Erythroblast (primary cell): ENCODE measurements at places on chromosomes 1 and 21.

DNA sequence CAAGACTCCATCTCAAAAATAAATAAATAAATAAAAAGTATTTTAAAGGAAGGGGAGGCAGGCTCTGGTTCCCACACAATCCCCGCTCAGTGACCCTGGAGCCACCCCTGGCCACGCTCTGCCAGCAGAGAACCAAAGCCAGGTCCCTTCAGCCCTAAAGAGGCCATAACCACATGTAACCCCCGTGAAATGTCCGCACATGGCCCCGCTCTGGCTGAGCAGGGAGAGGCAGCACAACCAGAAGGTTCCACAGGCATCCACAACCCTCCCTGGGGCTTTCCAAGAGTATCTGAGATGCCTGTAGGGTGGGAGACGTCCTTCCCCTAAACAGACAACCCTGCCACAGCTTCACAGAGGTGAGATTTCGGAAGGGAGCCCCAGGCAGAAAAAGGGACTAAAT lies 1.4 kb upstream of the ARF1 start:
- no peak for DNase-seq

DNA sequence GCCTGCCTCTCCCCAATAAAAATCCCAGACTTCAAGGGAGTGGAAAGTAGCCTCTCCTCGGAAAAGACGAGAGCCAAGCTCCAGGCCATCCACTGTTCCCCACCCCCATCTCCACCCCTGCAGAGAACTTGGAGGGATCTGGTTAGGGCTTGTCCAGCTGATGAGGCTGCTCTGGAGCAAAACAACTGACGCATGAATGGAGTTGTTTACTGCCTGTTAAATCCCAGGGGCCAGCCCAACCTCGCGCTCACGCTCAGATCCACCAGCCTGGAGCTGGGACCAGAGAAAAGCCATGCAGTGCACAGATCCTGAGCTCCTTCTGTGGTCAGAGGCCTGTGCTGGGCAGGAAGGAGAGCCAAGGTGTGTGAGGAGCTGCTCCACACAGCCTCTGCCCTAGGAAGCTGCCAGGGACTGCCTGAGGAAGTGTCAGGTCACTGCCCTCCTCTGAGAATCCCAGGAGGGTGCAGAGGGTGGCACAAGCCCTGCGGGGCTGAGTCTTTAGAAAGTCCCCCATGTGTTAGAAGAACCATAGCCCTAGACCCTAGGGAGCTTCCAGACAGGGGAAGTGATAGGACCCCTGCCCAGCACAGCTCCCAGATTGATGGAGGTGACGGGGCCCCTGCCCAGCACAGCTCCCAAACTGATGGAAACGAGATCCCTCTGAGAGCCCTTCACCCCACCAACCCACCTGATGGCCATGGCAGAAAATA lies 109.0 kb upstream of the IPO9 start:
- DNase-seq = no peak

DNA sequence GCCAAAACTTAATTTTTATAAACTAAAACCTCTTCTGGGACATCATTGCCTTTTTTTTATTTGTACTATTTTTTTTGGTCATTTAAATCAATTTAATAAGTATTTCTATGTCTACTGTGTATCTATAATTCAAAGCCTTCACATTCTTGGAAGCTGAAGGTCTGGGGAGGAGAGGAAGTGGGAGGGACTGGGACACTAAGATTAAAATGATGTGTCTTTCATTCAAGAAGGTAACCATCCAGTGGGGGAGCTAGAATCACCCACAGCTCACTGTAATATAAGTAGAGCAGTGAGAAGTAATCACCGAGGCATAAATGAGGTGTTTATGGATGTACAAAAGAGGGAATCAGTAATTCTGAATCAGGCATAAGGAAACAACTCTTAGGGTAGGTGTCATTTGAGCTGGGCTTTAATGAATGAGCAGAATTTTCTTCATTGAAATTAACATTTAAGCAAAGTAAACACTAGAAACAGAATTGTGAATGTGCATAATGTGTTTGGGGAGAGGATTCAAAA lies 52.8 kb downstream of the PTGER3 start:
- no peak for DNase-seq

- DNase-seq = no peak
These were observed 2.5 kb downstream of the KRTAP10-11 start for GRCh38 chr21:44648557-44649311.

DNA sequence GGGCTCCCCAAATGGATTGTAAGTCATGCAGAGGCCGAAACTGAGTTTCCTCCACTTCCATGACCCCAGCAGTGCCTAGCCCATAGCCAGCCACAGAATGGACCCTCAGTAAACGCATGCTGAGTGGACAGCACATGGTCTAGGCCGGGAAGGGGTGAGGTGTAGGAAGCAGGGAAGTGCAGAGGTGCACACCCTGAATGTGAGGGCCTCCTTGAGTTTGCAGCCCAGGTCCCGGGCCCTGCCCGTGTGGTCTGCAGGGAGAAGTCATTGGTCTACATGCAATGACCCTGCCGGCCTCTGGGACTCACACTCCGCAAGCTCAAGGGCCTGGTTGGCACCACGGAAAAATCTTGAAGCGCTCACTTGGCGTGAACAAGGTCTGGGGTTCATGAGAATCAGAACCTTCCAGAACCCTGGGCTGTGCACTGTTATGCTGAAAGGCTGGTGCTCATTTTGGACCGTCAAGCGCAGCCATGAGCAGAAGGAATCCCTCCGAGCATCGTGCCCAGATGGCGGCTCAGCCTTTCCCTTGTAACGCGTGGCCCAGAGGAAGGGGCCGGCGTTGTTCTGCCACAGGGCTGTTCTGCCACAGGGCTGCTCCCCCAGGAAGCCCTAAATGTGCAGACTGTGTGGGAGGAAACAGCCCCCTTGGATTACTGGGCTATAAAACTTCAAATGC lies 66.4 kb downstream of the PSMG1 start:
- DNase-seq = no peak

DNA sequence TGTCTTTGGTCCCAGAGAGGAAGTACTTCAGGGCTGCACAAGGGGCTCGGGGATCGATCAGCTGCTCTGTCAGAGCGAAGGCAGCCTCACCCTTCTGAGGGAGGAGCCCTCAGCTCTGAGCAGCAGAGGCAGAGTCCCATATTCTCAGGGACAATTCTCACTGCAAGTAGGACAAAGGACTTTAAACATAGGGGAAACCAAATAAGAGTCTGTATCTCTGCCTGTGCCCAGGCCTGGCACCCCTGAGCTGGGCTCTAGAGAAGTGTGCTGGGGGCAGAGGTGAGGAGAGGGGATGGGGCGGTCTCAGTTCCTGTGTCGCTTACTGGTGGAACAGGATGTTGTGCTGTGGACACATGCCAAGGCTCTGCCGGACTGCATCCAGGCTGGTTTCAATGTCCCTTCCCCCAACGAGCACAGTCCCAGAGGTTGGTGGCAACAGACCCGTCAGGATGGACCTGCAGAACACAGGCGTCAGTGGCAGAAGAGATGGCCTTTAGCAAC lies 76.6 kb downstream of the ABCA4 start:
- DNase-seq = peak; percentile 52

- no peak for DNase-seq
These were observed 62.7 kb downstream of the STUM start for GRCh38 chr1:226611301-226611700.
